ENCODE measurements at places on chromosomes 5 and 9.

DNA sequence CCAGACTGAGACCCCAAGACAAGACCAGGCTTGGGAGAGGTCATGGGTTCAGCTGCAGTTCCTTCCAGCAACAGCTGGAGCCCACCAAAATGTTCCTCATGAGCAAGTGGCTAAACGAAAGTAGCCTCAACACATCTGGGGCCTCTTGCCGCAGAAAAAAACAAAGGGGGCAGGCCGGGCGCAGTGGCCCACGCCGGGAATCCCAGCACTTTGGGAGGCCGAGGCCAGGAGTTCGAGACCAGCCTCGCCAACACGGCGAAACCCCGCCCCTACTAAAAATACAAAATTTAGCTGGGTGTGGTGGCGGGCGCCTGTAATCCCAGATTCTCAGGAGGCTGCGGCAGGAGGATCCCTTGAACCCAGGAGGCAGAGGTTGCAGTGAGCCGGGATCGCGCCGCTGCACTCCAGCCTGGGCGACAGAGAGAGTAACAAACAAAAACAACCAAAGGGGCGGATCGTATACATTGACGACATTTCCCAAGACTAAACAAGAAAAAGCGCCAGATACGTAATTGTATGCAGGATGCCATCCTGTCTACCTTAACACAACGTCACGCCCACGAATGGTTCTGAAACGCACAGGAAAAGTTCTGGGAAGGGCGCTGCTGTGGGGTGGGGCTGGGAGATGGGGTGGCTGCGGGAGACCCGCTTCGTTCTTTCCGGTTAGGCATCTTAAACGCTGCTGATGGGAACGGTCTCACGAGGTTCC, 1.7 kb downstream of the INPP5E start:
- no peak for DNase-seq

DNA sequence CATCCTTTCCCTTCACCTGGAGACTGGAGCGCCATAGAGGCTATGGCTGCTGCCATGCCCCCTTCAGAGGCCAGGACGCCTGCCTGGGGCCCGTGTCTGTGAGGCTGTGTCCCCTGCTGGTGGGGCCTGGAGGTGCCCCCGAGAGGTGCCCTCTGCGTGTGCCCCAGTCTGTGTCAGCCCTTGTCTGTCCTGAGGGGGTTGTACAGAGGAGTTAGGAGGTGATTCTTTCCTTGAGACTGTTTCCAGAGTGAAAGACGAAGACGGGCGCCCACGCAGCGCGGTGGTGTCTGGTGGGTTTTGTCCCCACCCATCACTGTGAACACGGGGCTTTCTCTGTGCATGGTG, 24.6 kb downstream of the TRAF2 start:
- DNase-seq = peak; percentile 39

DNA sequence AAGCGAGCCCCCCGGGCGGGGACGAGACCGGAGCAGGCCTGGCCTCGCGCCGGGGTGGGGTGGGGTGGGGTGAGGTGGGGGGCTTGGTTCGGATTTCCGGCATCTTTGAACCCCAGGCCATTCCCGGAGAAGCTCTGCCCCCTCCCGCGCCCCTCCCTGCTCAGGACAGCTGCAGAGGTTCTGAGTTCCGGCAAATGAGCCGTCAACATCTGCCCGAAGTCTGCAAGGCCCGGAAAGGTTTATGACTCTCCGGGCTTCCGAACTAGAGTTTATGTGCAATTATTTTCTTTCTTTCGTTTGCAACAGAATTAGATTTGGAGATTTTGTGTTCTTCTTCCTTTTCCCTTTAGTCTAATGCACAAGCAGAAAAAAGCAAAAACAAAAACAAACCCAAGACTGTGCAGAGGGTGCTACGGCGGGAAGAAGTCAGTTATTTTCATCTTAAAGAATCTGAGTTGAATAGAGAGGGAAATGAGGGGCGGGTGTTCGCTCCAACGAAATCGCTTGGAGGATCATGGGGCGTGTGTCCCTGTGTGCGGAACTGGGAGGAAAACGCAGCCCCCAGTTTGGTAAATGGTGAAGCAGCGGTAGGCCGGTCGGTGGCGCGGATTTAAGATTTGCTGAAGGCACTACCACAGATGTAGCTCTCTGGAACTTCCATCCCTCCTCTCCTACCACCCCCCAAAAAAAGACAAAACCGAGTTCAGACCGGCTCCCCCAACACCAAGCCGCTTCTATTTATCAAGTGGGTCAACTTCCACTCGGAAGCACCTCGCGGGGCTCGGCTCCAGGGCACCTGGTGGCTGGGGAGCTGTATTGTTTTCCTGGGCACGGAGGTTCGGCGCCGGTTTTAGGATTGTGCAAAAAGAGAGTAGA, 4.8 kb downstream of the LHX2 start:
- no peak for DNase-seq

- DNase-seq = no peak
Measured at GRCh38 chr5:135593886-135594285, 15.1 kb upstream of the CXCL14 start.

GRCh38 chr5:154110716-154111115, 71.9 kb downstream of the MFAP3 start:
- no peak for DNase-seq

DNA sequence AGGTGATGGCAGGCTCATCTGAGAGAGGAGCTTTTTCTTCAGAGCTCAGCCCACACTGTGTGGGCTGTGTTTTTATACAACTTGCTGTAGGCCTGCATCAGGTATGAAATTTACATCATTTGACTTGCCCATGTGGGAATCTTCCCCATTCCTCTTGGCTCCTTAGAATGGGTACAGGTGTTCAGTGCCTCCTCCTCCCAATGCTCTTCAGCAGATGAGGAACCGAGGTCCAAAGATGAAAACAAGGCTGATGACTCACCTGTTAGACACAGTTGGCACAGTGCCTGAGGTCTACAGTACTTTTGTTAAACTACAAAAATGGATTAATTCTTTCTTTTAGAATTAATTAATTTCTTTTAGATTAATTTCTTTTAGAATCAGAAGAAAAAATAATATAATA, 20.8 kb downstream of the PAPPA start:
- no peak for DNase-seq

- DNase-seq = no peak
Measured at GRCh38 chr5:89968958-89969381, 440.6 kb downstream of the CETN3 start.

- DNase-seq = no peak
Measured at GRCh38 chr5:145178641-145179523, 656.3 kb downstream of the PRELID2 start.

GRCh38 chr5:102539996-102540728, 41.4 kb upstream of the SLCO6A1 start:
- no peak for DNase-seq

DNA sequence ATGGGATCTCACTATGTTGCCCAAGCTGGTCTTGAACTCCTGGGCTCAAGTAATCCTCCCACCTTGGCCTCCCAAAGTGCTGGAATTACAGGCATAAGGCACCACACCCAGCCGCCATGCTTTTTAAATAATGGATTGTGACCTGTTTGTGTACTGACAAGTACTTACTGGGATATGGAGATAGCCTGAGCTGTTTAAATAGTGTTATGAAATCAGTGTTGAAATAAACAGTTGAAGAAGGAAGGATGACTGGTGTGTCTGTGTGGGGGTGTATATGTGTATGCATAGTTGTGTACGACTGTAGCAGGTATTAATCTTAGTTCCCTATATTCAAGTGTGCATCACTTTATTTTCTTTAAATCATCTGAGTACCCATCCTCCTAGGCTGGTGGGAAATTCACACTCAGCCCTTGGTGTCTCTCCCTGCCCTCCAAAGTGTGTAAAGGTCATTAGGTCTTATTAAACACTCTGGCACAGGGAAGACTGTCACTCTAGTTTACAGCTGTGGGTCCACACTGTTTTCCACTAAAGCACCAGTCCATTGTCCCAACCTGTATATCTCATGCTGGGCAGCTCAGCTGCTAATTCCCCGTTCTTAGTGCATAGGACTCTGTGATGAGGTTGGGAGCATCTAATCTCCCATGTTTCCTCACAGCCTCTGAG, 91.0 kb downstream of the SNX18 start:
- no peak for DNase-seq

GRCh38 chr9:131237931-131238401, 38.3 kb downstream of the FAM78A start:
- DNase-seq = peak; percentile 58

DNA sequence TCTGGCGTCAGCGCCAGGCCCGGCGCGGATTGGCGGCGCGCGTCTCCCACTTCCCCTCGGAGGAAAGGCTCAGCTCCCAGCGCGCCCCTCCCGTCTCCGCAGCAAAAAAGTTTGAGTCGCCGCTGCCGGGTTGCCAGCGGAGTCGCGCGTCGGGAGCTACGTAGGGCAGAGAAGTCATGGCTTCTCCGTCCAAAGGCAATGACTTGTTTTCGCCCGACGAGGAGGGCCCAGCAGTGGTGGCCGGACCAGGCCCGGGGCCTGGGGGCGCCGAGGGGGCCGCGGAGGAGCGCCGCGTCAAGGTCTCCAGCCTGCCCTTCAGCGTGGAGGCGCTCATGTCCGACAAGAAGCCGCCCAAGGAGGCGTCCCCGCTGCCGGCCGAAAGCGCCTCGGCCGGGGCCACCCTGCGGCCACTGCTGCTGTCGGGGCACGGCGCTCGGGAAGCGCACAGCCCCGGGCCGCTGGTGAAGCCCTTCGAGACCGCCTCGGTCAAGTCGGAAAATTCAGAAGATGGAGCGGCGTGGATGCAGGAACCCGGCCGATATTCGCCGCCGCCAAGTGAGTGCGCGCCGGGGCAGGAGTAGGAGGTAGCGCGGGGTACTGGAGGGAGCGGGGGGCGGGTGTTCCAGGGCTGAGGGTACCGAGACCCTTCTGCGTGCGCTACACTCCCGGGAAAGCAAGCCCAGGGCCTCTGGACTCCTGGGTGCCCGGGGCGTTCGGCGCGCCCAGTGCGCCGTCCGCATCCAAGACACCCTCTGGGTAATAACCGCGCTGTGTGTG, at the start of gene MSX2:
Gene MSX2, plus strand, starts transcription at position 99 of the 777 bp plus-strand sequence. Its CDS starts 78 bp downstream, at position 177.
- DNase-seq = no peak

DNA sequence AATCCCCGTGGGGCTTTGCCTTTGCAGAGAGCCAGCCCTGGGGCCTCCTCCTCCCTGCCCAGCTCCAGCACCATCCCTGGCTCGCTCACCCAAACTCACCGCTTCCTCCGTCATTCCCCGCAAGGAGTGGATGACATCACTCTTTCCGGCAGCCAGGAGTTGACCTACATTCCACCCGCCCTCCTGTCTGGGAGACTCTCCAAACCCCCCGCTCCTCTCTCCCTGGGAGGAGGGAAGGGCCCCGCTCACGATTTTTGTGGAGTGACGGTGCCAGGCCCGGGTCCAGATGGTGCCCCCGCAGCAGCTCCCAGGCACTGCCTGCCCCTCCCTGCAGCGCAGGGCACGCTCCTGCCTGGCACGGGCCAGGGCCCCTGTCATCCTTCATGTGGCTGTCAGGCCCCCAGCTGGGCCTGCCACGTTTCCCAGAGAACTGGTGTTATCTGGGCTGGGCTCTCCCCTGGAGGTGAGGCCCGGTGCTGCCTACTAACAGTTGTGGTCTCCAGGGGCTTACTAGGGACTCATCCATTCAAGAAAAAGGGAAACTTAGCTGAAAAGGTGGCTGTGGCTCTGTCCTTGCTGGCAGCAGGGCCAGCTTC, 52.3 kb downstream of the NTNG2 start:
- DNase-seq = no peak

DNA sequence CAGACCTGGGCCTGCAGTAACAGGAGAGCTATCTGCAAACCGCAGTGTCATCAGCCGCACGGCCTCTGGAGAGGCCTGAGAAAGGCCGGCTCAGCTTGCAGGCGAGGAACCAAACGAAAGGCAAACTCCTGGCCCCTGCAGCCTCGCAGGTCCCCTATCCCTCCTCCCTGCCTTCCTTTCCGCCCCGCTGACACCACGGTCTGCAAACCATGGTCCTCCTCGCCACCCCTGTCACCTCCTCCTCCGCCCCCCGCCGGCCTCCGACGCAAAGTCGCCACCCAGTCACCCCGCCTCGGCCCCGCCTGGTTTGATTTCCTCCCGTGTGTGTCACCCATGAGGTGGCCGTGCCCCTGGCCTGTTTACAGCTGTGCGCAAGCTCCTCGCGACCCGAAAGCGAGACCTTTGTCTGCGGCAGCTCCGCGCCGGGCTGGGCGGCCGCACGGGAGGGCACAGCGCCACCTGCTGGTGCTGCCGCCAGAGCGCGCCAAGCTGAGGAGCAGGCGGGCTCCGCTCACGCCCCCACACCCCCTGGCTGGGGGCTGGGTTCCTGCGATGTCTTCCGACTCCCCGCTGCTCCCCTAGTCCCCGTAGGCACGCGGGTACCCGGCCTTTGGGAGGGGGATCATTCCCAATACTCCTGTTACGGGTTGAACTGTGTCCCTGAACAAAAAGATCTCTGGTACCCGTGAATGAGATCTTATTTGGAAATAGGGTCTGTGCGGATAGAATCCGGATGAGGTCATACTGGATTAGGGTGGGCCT, 19.4 kb downstream of the GBGT1 start:
- peak; percentile 89 for DNase-seq

DNA sequence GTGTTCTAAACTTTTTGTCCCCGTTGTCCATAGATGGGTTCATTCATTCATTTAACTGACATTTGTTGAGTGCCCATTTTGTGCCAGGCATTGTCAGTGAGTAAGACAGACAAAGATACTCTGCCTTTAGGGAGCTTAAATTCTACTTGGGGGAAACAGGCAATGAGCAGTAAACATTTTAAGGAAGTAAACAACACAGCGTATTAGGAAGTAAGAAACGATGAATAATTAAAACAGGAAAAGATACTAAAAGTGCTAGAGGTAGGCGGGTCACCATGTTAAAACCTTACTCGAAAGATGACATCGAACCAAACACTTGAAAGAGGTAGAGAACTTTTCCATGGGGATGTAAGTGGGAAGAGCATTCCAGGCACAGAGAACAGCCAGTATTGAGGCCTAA, 5.5 kb upstream of the MAML1 start:
- no peak for DNase-seq

DNA sequence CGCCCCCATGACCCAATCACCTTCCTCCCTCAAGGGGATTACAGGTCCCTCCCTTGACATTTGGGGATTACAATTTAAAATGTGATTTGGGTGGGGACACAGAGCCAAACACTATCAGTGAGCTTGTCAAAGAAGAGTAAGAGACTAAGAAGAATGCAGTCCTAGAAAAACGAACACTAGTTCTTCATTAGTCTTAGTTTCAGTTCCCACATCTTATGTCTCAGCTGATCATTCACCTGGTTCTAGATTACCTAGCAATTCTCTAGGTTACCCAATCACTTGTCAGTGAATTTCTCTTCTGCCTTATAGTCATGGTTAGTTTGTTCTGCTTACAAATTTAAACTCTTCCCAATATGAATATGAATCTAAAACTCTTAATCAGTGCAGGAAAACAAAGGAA, 251.5 kb downstream of the COX7C start:
- no peak for DNase-seq

- DNase-seq = no peak
Measured at GRCh38 chr5:6490246-6490645, 41.6 kb downstream of the UBE2QL1 start.

- DNase-seq = no peak
Measured at GRCh38 chr5:139639619-139640380, 8.3 kb upstream of the CXXC5 start.
